Right kidney (tissue), 9 donors: ENCODE measurements at places on chromosomes 13 and 19.
A peak's percentile ranks its signal among the peaks of the same experiment; 100 is the strongest.

DNA sequence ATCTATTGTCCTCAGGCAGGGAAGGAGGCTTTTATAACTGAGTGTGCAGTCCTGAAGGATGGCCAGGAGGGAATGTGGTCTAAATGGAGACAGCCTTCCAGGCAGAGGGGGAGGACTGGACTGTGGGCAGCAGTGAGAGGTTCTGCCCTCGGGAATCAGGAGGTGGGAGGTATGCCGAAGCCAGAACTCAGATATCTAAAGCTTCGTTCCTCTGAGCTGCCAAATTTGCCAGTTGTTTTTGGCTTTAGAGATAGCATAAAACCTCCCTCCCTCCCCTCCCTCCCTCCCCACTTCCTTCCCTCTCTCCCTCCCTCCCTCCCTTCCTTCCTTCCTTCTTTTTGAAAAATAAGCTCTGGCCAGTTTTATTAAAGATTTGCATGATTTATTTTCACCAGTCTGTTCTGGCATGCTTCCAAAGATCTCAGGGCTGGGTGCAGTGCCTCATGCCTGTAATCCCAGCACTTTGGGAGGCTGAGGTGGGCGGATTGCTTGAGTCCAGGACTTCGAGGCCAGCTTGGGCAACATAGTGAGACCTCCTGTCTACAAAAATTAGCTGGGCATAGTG is 2.4 kb downstream of the MEDAG start:
- no peak for DNase-seq

DNA sequence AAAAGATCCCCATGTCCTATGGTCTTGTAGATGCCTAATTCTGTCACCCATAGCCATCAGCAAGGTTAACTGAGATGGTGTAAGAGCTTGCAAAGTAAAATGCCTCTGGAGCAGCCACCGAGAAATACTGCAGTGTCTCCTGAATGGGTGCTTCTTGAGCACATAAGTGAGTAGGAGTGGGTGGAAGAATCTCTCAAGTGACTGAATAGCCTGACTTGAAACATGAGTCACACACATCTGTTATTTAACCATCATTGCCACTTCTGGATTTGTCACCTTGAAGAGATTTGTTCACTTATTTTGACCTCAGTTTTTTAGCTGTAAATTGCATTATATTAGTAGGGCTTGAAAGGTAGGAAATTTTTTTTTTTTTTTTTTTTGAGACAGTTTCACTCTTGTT is 2.3 kb downstream of the ZNF714 start:
- no peak for DNase-seq

- no peak for DNase-seq
These were observed 104.5 kb downstream of the UGGT2 start for GRCh38 chr13:95948656-95949055.

DNA sequence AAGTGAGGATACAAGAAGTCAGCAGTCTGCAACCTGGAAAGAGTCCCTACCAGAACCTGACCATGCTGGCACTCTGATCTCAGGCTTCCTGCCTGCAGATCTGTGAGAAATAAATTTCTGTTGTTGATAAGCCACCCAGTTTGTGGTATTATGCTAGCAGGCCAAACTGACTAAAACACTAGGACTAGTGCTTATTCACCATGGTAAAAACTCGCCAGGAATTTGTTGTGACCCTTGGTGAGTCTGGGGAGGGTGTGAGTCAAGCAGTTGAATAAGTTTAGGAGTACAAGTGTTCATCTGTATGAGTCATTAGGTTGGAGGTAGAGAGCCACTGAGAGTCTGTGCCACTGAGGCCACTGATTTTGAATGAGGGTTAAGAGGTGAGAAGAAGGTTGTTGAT is 3.6 kb downstream of the ZIK1 start:
- DNase-seq: no peak

GRCh38 chr19:42441049-42441445 is 1.7 kb downstream of the CXCL17 start:
- no peak for DNase-seq

- peak; percentile 58 for DNase-seq
These were observed 4.9 kb downstream of the ZAR1L start for GRCh38 chr13:32310134-32310706.

GRCh38 chr13:65768545-65768944 is 1461.6 kb downstream of the PCDH9 start:
- no peak for DNase-seq

GRCh38 chr19:38705197-38706019 is 38.9 kb downstream of the CAPN12 start:
- DNase-seq: no peak

- DNase-seq: peak; percentile 75
These were observed 23.3 kb downstream of the NOTCH3 start for GRCh38 chr19:15177269-15178116.

DNA sequence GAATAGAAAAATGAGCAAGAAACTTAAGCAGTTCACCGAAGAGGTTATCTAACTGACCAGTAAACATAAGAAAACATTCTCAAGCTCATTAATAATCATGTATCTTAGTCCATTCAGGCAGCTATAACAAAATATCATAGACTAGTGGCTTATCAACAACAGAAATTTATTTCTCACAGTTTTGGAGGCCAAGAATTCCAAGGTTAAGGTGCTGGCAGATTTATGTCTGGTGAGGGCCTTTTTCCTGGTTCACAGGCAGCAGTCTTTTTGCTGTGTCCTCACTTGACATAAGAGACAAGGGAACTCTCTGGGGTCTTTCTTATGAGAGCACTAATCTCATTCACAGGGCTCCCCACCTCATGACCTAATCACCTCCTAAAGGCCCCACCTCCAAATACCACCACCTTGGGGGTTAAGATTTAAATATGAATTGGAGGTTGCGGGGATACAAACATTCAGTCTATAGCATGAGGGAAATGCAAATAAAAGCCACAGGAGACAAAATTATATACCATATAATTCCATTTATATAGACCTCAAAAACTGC is 123.6 kb downstream of the ZAR1L start:
- no peak for DNase-seq

DNA sequence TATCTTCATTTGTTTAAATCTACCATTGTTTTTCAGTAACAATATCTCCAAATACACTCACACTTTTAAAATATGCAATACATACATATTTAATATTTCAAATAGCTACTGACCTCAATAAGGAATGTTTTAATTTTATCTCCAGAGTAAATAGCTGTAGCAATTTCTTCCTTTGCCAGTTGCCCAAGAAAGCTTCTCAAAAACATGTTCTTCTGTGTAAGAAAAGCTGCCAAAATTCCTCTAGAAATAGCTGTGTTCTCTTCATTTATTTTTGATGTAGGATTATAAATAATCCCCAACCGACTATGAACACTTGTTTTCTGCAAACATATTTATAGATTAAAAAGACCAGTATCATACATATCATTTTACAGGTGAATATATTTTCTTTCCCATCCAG is 150.5 kb downstream of the UGGT2 start:
- DNase-seq: no peak

GRCh38 chr19:23415034-23415433 is 19.8 kb upstream of the ZNF91 start:
- no peak for DNase-seq

DNA sequence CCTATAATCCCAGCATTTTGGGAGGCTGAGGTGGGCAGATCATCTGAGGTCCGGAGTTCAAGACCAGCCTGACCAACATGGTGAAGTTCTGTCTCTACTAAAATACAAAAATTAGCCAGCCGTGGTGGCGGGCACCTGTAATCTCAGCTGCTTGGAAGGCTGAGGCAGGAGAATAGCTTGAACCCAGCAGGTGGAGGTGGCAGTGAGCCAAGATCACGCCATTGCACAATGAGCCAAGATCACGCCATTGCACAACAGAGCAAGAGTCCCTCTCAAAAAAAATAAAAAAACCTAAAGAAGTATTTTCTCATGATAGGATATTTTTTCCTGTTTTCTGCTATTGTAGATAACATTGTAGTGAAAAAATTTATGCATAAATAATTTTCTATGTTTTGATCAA is 13.3 kb downstream of the IFT88 start:
- no peak for DNase-seq

- DNase-seq: no peak
These were observed 12.7 kb downstream of the LSM14A start for GRCh38 chr19:34184880-34185491.

- DNase-seq: no peak
These were observed 219.0 kb downstream of the KATNAL1 start for GRCh38 chr13:30088312-30088855.

DNA sequence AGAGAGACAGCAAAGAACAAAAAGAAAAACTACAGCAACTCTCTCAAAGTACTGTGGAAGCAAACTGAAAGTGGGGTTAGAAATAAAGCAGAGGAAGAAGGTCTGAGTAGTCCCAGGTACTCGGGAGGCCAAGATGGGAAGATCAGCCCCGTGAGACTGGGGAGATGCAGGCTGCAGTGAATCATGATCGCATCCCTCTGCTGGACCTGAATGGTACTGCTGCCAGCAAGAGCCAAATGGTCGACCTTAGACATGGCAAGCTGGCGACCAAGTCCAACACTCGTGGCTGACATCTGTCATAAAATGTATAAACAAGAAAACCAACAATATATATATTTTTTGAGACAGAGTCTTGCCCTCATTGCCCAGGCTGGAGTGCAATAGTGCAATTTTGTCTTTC is 33.7 kb upstream of the ZNF724 start:
- no peak for DNase-seq

- DNase-seq: no peak
These were observed 10.3 kb downstream of the GJB6 start for GRCh38 chr13:20221772-20222171.

DNA sequence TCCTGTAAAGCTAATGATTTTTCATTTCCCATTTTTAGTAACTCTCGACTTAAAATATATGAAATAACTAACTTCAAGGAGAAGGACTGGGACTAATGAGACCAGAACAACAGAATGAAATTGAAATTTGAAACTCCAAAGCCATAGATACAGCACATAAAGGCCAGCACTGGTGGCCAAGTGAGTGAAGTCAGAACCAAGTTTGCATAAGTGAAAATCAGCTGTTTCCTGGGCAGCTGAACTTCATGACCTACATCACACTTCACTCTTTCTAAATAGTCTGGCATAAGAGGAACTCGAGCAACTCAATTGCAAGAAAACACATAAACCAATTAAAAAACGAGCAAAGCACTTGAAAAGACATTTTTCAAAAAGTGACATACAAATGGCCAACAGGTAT is 84.5 kb downstream of the DCLK1 start:
- no peak for DNase-seq

GRCh38 chr13:90400372-90400771 is 947.1 kb upstream of the MIR17HG start:
- DNase-seq: no peak

GRCh38 chr13:51502153-51502651 is 49.4 kb upstream of the INTS6 start:
- no peak for DNase-seq

DNA sequence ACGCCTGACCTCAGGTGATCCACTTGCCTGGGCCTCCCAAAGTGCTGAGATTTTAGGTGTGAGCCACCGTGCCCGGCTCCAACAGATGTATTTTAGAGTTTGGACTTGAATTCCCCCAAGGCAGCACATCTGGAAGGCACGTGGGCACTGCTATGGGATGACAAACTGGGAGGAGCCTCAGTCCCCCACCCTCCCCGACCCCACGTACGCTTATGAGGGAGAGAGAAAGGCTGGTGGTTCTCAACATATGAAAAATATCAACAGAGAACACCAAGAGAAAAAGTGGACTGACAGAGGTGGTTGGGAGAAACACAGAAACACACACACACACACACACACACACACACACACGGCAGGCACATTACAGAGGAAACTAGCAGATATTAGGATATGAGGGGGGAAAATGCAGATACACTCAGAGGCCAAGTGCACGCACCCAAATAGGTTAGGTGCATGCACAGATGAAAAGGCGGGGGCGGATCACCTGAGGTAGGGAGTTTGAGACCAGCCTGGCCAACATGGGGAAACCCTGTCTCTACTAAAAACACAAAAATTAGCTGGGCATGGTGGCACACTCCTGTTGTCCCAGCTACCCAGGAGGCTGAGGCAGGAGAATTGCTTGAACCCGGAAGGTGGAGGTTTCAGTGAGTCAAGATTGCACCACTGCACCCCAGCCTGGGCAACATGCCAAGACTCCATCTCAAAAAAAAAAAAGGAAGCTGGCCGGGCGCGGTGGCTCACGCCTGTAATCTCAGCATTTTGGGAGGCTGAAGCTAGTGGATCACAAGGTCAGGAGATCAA is 3.2 kb downstream of the STX10 start:
- DNase-seq: no peak

GRCh38 chr13:110454956-110455355 is 106.6 kb downstream of the RAB20 start:
- DNase-seq: no peak

DNA sequence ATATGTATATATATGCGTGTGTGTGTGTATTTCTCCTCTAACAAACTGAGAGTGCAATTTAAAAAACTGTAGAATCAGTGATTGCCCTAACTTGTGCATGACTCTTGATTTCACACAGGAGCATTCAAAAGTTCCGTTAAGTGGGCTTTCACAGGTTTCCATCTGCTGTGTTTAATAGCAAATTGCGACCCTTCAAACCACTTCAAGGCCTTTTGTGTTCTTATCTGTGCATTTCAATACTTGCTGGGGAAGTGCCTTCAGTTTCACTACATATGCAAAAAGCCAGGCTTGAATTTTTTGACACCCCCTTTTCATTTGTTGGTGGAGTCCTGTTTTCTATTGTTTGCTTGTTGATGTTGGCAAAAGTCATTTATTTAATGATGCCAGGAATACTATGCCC is 158.0 kb downstream of the TM9SF2 start:
- no peak for DNase-seq

- no peak for DNase-seq
These were observed 572.0 kb downstream of the IRS2 start for GRCh38 chr13:109214393-109214792.

GRCh38 chr19:46913198-46913851 is 52.5 kb downstream of the ARHGAP35 start:
- DNase-seq: no peak

DNA sequence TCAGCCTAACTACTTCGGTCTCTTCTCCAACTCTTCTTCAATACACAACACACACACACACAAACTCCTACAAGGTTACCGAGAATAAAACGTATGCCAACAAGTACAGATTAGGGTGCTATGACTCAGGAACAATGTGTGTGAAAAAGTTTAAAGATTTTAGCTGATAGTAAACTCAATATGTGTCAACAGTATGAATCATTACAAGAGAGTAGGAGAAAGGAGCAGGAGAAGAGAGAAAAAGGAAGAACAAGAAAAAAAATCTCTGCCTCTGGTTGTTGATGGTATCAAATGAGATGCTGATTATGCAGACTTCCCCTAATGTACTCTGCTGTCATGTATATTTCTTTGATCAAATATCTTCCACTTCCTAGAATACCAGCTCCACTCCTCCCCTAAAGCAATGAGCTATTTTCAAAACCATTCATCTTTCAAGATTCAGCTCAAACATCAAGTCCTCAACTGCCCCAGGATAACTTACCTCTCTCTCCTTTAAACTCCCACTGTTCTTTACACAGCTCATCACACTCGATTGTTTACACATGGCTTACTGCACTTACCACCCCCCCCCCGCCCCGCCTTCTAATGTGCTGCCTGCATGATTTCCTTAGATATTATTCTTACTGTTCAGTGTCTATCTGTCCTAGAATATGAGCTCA is 95.6 kb downstream of the FAM216B start:
- DNase-seq: no peak
